Right lung (tissue), 10 donors: ENCODE measurements at places on chromosomes 2 and 18.

- DNase-seq, result no peak
Measured at GRCh38 chr2:39989888-39990287, 210.8 kb upstream of the THUMPD2 start.

- DNase-seq, result no peak
Measured at GRCh38 chr18:36364911-36365624, 67.6 kb downstream of the FHOD3 start.

DNA sequence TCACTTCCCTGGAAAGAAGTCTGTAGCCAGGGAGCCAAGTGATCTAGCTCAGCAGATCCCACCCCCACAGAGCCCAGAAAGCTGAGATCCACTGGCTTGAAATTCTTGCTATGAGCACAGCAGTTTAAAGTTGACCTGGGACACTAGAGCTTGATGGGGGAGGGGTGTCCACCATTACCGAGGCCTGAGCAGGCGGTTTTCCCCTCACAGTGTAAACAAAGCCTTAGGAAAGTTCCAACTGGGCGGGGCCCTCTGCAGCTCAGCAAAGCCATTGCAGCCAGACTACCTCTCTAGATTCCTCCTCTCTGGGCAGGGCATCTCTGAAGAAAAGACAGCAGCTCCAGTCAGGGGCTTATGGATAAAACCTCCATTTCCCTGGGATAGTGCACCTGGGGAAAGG, 887.2 kb upstream of the LRATD1 start:
- DNase-seq, result no peak

DNA sequence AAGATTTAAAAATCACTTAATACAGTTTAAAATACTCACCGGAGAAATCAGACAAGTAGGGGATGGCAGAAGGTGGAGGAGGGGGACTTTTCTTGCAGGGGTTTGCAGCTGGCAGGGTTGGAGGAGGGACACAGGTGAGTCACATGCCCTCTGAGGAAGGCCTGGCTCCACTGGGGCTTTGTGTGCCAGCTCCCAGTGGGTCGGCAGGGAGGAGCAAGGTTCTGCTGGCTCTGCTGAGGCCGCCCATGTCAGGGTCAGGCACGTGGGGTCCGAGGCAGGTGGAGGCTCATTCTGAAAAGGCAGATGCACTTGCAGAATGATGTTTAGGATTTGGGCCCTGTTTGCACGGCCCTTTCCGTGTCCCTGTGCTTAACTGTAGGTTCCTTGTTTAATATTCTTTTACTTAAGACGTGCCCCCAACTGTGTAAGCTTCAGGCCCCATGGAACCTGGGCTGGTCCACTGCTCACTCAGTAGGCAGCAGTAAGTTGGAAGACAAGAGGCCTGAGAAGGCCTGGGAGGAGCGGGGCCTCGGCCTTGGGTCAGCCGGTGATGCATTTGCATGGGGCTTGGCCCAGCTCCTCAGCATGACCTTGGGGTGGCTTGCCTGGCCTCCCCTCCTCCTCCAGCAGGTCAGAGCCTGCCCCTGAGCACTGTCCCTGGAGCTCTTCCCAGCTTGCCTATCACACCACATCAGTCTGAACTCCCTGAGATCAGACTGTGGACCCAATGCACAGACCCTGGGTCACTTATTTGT, 141.0 kb downstream of the GLI2 start:
- no peak for DNase-seq

DNA sequence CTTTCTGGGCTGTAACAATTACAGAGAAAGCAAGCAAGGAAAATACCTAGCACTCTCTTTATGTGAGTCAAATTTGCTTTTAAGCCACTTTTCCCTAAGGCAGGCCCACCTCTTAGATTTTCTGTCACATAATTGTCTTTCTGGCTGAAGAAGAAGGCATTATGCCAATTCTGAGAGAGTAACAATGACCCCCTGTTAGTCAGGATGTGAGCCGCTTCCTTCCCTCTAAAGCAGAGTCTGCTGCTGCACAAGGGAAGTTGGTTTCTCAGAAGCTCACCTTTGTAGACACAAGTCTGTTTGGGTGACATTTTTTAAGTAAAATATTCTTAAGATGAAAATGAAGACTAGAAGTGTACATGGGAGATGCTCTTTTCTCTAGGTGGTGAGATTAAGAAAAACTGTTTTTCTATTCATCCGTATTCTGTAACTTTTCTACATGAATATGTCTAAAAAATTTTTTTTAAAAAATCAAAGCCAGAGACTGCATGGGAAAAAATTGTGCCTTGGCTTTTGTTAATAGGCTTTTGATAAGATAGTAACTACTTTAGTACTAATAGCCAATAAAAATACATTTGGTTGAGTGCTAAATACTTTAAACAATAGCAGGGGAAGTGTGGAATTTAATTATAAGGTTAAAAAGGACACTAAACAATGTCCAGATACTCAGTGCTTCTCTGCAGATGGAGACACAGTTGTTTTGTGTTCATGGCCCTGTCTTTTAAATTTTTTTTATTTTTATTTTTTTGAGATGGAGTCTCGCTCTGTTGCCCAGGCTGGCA, 33.4 kb upstream of the VPS54 start:
- no peak for DNase-seq

DNA sequence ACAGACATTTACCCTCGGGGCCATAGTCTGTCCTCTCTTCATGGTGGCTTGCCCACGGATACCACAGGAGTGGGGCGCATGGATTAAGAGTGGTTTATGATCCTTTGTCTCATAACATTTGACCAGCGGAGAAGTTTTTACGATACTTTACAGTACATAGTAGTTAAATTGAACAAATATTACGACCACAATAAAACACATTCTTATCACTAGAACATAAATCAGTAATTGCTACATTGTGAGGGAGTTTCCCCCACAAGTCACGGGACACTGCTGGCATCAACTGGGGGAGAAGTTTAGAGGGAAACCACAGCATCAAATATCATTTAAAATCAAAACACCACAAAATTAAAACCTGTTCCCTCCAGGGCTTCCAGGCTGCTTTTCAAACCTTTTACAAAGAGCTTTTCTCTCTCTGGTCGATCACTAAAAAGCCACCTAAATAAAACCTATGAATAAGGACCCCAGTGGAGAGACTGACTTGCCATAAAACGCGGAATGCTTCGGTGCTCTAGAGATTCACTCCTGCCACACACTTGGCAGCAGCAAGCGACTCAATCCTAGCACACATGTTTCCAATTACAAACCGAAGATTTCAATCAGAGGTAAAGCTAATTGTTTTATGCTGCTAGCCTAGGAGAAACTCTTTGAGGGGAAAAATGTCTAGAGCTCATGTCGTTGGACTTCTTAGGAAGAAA, 173.7 kb upstream of the HNRNPA3 start:
- DNase-seq, result no peak

DNA sequence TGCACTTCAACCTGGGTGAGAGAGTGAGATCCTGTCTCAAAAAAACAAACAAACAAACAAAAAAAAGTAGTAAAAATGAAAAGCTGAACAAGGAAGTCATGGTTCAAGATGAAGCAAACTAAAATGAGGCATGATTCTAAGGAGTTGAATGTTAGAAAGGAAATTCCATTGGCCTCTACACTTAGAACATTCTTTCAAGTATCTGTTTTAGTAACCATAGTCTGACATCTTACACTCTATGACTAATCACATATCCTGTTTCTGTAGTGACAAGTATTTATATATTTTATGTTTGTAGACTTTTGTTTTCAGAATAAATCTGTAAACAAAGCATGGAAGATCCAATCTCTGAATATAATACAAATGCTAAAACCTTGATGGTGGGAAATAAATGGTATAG, 164.1 kb downstream of the KIAA1328 start:
- no peak for DNase-seq

GRCh38 chr2:97766567-97766966, 53.2 kb downstream of the ZAP70 start:
- DNase-seq, result no peak
